ENCODE measurements at places on chromosomes 3 and 15.

DNA sequence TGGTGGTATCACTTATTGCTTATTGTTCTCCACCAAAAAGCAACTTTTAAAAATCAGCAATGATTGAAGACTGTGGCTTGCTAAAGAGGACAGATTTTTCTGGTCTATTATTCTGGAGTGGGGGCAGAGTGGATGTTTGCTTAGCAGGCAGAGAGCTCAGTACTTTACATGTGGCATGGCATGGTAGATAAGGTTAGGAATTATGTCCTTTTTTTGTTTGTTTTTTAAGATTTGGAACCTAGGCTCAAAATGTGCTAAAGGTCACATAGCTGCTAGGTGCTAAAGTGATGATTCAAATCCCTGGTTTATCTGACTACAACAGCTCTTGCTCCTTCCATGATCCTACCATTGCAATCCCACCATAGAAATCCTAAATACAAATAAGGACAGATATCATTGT lies 331.0 kb upstream of the ADAMTS9 start:
- no peak for DNase-seq

- DNase-seq: no peak
Measured at GRCh38 chr15:25829073-25829472, 34.1 kb downstream of the ATP10A start.

GRCh38 chr3:27728195-27729087 lies 6.3 kb upstream of the EOMES start:
- no peak for DNase-seq

GRCh38 chr3:116253511-116253910 lies 191.8 kb downstream of the LSAMP start:
- DNase-seq: no peak

GRCh38 chr3:60081381-60082095 lies 1031.7 kb upstream of the CFAP20DC start:
- DNase-seq: no peak

DNA sequence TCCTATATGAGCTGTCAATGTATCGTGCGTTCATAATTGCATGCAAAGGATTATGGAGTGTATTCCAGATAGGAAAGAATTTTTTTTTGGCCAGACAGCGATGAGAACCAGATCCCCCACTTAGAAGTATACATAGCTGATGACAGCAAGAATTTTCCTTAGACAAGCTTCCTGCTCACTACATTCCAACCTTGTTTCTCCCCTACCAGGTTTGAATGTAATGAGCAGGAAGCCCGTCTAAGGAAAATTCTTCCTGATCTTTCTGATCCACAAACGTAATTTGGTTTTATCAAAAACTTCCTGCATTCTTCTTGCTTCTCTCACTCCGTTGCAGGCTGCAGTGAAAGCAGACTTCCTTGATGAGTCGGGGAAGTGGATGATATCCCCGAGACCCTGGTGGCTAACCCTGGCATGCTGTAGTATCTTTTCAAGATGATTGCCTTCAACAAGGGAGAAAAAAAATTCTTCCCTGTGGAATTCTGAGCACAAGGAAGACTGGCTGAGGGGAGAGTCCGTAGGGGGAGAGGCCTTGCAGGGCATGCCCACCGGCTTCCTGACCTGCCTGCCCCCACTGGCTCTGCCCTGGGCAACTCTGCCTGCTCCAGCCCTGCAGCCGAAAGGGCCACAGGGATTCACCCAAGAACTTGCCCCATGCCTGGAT lies 243.1 kb downstream of the TLE3 start:
- no peak for DNase-seq

GRCh38 chr3:38163117-38163840 lies 2.1 kb upstream of the OXSR1 start:
- DNase-seq: no peak

GRCh38 chr15:67120839-67121643 lies 55.6 kb downstream of the SMAD3 start:
- DNase-seq: no peak

GRCh38 chr15:71239592-71240364 lies 124.5 kb downstream of the THSD4 start:
- DNase-seq: no peak

DNA sequence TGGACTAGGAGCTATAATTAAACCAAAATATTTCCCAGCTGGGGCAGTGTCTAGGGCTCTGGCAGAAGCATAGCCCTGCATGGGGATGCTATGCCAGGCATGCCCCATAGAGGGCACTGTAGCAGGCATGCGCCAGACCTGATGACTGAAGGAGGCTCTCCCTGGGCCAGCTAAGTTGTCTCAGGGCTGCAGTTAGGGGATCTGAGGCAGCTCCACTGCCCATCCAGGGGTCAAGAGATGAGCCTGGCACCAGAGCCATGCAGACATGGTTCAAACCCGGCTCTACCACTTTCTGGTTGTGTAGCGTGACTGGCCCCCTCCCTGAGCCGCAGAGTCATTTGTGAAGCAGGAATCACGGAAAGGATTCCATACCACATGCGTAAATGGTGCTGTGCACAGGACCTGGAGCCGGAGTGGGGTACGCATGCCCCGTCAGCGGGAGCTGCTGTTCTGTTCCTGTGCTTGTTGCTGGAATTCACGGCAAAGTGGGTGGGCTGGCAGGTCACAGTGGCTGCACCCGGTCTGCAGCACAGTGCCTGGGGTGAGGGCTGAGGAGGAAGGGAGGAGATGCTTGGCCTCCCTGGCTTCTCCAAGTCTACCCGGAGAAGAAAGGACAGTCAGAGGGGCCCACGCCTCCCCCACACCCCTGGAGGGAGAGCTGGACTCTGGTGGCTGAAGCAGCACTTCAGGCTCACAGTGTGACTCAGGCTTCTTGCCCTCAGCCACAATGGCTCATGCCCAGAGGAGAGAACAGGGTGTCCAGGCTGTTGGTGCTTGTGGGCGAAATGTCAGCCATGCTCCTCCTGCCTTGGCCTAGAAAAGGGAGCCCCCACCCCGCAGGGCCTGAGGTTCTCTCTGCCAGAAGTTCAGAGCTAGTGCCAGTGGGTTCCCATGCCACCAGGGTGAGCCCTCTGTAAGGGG lies 43.1 kb downstream of the DNASE1L3 start:
- peak; percentile 72 for DNase-seq

GRCh38 chr3:45460361-45460760 lies 72.0 kb downstream of the LARS2 start:
- DNase-seq: no peak

- no peak for DNase-seq
Measured at GRCh38 chr3:98567666-98568270, 25.6 kb downstream of the CPOX start.

DNA sequence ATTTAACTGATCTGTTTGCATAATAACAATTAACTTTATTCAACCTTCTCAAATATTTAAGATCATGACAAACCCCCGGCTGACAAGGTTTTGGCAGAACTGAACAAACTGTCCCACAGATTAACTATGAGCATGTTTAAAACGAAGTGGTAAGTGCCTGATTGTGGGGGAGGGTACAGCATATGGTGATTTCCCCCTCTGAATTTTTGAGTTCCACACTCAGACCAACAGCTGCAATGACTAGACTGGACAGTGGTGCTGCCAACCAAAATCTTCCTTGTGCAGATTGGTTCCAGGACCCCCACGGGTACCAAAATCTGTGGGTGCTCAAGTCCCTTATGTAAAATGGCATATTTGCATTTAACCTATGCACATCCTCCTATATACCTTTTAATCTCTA lies 449.5 kb downstream of the SHQ1 start:
- no peak for DNase-seq

- DNase-seq: no peak
Measured at GRCh38 chr3:46897829-46898320, 20.4 kb downstream of the PTH1R start.

DNA sequence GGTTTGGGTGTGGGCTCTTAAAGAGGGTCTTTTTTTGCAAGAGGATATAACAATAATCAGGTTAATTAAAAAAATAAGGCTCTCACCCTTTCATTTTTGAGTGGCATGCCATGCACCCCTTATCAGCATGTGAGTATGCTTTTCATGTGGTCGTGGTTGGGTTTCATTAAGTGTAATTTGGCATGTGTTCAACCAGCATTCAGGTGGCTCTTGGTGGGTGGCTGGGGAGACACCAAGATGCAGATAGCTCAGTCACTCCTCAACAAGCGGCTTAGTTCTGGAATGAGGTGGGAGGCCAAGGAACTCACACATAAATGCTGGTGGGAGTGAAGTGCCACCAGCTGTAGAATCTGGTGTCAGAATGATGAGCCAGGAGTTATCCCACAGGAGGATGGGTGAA lies 66.8 kb downstream of the FLNB start:
- no peak for DNase-seq

DNA sequence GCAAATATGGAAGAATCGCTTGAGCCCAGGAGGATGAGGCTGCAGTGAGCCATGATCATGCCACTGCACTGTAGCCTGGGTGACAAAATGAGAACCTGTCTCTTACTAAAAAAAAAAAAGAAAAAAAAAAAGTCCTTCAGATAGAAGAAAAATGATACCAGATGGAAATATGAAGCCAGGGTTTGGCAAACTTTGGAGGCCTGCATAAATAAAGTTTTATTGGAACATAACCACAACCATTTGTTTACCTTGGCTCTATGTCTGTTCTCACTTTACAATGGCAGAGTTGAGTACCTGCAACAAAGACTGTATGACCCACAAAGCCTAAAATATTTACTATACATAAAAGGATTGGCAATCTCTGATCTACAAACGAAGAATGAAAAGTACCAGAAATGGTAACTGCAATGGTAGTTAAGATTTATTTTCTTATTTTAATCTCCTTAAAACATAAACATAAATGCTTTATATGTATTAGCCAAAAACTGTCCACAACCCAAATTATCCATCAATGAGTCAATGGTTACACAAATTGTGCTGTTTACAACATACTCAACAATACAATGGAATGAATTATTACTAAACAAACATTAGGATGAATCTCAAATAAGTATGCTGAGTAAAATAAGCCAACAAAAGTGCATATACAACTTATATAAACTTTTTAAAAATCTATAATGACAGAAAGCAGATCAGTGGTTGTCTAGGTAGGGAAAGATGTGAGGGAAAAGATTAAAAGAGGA lies 41.8 kb downstream of the GOLGB1 start:
- DNase-seq: no peak

GRCh38 chr3:178826435-178827123 lies 245.0 kb downstream of the ZMAT3 start:
- no peak for DNase-seq

DNA sequence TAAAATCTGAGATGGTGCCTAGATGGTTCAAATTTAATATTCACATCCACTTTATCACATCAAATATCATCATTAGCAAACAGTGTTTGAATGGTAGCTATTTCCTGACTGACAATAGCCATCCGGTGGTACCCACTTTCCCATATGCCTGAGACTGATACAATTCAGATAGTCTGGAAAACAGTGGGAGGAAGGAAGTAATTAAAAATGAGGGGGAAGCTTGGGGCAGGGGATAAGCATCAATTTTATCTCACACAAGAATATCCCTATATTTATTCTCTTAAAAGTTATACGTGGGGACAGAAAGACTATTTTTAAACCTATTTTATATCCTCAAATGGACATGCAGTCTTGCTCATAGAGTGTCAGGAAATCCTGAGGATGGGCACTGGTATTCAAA lies 122.5 kb upstream of the GAP43 start:
- no peak for DNase-seq

DNA sequence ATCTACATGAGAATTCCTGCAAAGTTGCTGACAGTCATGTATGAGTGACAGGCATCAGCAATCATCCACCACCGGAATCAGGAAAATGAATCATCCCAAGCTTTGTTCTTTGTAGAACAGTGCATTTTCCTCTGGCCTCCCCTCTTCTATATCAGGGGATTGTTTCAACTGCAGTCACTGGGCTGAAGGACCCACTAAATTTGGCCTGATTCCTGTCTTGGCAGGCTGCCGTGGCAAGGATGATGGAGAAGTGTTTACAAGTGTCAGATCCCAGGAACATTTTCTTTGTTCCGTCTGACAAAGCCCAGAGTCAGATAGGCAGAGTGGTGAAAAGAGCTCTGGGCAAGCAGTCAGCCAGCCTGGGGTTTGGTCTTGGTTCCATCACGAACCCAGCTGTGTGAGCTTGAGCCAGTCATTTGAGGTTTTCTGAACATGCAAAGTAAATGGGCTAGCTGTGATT lies 175.1 kb upstream of the TSC22D2 start:
- no peak for DNase-seq

All from GM19239 (cell line).